CD4-positive, alpha-beta T cell treated with Interleukin-21 for 1 hour (primary cell): ENCODE measurements at places on chromosomes 6 and 20.

DNA sequence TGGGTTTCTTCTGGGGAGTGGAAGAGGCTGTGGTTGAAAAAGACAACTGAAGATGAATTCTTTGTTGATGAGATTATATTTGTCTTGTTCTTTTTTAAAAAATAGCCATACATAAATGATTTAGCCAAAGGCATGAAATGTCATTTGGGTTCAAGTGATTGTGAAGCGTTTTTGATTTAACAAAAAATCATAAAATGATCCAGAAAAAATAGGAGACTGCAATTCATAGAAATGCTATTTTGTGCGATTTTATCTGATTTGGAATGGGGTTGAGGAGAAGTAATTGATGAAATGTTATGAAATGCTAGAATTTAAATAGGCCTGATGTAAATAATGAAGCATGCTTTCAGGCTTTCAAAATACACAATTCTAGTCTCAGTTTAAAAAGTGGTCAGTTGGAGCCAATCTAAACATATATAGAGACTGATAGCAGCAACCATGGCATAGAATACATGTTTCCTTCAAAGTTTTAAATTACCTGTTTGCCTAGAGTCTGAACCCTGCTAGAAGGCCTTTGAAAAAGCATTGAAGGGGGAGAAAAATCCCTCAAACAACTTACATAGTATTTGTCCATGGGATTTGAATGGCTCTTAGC is 21.8 kb downstream of the PFDN4 start:
- DNase-seq = no peak

- peak; percentile 21 for DNase-seq
Observed at GRCh38 chr6:111484633-111484930, 1.6 kb upstream of the REV3L start.

- DNase-seq = no peak
Observed at GRCh38 chr20:10216146-10216791, 2.4 kb upstream of the SNAP25 start.

- no peak for DNase-seq
Observed at GRCh38 chr6:81172056-81172740, 580.3 kb downstream of the TENT5A start.

GRCh38 chr6:114376611-114377175 is 33.9 kb upstream of the HS3ST5 start:
- DNase-seq = no peak

DNA sequence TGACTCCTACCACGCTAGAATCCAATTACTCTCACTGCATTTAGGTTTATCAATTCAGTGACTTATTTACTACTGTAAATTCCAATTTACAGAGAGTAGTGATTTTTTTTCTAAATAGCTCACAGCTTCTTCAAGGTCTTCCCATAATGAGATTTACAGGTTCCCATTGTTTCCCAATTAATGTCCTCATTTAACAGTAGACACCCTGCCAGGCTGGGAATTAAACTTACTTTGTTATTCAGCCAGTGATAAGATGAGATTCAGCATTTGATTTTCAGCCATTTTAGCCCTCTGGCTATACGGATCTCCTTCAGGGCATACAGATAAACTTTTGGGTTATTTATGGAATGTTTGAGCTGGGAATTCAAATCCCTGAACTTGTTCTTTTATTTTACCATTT is 582.9 kb upstream of the EYS start:
- no peak for DNase-seq
